ENCODE measurements at places on chromosomes 5 and 9.

GRCh38 chr5:28380167-28380566 is 1341.8 kb upstream of the CDH9 start:
- no peak for DNase-seq

- no peak for DNase-seq
These were observed 81.8 kb downstream of the FBXO38 start for GRCh38 chr5:148465381-148466235.

DNA sequence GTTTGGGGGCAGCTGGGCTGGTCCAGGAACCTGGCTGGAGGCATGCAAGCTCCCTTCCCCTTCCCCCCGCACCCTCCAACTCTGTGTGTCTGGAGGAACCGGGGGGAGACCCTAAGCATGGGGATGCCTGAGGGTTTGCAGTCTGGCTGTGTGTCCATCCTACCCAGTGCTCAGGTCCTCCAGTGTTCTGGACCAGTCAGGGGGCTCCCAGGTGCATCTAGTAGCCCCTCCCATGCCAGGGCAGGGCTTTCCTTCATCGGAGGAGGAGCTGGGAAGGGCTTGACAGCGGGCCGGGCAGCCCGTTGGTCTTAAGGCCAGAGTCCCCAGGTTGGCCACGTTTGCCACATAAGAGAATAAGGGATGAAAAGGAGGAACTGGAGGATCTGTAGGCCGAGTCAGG is 62.6 kb upstream of the IGFBPL1 start:
- DNase-seq: no peak

- DNase-seq: no peak
These were observed 30.4 kb downstream of the PRDM6 start for GRCh38 chr5:123119334-123119986.

- DNase-seq: no peak
These were observed 649 bp downstream of the STK10 start for GRCh38 chr5:172187118-172188032.

GRCh38 chr9:124239249-124240073 is 18.3 kb upstream of the NEK6 start:
- no peak for DNase-seq

DNA sequence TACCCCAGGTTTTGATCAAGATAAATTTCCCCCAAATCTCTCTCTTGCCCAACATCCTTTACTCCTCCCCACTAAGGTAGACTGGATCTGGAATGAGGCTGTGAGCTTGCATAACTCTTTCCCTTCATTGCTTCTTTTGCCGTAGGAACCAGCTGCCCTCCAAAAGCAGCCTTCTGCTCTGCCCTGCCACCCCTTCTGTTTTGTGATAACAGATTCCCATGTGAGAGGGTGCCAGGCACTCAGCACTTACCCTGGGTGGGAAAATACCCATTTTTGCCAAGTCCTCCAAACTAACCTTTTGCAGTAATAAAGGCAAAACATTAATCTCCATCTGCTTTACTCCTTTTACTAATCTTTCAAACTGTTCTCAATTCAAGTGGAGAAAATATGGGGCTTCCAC is 182.6 kb downstream of the ASTN2 start:
- no peak for DNase-seq

GRCh38 chr9:126756876-126757415 is 47.9 kb upstream of the ZBTB43 start:
- no peak for DNase-seq

DNA sequence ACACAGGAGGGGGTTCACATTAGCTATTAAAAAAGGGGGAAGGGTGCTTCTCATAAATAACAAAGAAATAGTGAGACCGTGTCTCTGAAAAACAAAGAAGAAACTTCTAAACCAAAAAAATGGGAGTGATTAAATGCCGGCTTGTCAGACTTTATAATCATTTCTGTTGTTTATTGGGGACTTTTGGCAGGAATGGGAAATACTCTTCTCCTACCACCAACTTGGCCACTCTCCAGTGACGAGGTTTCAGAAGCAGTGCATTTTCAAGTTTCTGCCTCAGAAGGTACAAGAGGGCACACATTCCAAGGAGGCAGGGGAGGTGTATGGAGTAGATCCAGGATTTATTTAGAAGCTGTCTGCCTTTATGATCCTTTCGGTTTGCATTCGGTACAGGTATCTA is 46.2 kb downstream of the LIX1 start:
- DNase-seq: no peak

DNA sequence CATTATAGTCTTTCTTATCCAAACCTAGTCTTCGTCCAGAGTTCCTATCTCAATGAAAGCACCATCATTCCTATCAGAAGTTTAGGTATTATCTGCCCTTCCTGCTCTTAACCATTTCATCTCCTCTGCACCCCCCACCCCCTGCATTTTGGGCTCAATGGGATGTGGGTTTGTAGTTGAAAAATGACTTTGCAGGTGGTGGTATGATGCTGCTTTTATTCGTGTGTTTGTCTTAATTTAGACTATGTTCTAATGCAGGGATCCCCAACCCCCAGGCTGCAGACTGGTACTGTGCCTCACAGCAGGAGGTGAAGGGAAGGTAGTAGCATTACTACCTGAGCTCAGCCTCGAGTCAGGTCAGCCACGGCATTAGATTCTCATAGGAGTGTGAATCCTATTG is 49.4 kb upstream of the ZNF608 start:
- no peak for DNase-seq

DNA sequence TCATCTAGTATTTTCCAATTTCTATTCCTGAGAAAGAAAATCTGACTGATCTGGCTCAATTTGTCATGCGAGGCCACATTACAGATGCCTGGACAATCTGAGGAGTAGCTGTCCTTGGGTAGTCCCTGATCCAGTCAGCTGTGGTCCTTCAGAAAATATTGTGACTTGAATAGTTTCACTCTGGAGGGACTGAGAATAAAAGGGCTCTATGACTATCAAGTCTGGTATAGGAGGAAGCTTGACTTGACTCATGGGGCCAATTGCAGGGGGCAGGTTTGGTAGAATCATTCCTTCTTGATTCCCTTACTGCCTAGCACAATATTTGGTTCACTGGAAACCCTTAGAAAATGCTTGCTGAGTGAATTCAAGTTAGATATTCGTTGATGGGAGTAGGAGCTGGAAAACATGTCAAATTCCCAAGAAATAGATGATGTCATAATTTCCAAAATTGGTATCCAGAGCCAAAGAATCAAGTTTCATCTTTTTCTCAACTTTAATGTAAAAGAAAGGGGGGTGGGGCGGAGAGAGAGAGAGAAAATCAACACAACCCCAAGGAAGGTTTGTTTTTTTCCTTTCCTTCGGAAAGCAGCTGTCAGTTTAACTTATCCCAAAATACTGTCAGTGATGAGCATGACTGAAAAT is 32.4 kb upstream of the STX17 start:
- no peak for DNase-seq

DNA sequence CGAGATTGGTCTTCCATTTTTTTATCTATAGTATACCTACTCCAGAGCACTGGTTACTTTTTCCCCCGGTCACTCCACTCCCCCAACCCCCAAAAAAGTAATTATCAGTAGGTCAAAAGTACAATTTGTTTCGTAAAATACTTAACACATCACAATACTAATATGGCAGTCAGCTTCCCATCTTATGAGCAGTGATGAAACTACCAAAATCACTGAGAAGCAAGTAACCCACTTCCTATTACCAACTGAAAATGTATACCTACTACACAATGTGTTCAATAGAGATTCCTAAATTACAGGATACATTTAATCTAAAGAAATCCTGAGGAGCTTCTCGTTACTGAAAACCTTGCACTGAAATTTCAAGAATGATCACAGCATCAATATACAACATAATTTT is 1.9 kb downstream of the CERT1 start:
- no peak for DNase-seq

GRCh38 chr9:135602789-135603481 is 36.4 kb downstream of the GLT6D1 start:
- no peak for DNase-seq

DNA sequence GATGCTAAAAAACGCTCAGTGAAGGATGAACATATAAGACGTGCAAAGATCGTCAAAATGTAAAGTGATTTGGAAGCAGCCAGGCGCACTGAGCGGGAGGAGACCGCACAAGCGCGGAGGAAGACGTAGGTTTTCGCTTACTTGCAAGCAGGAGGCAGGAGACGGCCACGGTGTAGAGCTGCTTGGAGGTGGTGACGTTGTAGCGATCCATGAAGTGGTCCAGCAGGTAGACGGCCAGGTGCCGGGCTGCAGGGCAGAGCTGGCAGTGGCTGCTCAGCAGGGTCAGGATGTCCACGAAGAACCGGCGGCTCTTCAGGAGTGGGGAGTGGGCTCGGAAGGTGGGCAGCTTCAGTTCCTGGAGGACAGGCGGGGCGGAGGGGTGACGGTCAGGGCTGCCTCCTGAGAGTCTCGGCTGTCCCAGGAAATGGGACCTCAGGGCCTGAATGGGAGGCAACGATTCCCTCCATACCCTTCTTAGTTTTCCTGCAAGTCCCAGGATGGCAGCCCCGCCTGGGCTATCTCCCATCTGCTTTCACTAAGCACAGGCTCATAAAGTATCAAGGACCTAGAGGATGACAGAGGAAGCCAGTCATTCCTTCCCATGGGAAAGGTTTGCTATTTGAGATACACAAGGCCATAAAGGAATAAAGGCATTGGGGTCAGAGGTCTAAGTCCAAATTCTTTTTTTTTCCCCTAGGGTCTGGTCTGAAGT is 31.8 kb downstream of the CCNJL start:
- no peak for DNase-seq

- DNase-seq: no peak
These were observed 77.7 kb downstream of the TMEM174 start for GRCh38 chr5:73250645-73251044.

DNA sequence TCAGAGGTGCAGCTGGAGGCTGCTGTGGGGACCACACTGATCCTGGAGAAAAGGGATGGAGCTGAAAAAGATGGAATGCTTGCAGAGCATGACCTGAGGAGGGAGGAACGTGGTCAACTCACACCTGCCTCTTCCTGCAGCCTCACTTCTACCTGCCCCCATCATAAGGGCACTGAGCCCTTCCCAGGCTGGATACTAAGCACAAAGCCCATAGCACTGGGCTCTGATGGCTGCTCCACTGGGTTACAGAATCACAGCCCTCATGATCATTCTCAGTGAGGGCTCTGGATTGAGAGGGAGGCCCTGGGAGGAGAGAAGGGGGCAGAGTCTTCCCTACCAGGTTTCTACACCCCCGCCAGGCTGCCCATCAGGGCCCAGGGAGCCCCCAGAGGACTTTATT is 5.9 kb upstream of the SLC6A7 start:
- DNase-seq: no peak

DNA sequence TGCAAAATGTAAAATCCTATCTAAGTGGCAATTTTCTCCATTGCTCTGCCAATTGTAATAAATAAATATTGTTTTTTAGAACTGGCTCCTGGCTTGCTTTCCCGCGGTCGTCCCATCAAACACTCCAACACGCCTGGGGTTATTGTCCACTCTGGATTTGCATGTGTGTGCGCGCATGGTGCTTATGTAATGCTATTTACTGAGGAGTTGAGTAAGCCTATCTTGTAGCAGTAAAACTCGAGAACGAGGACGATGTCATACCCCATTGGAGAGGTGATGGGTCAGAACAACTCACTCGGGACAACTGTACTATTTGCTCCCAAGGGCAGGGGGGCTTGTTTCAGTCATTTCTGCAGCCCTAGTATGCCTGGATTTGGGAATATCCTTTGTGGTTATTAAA is 220.9 kb downstream of the PAX5 start:
- DNase-seq: no peak

GRCh38 chr5:127331890-127332649 is 41.5 kb downstream of the MEGF10 start:
- DNase-seq: no peak

- DNase-seq: no peak
These were observed 38.6 kb downstream of the RANBP6 start for GRCh38 chr9:5976674-5977397.

DNA sequence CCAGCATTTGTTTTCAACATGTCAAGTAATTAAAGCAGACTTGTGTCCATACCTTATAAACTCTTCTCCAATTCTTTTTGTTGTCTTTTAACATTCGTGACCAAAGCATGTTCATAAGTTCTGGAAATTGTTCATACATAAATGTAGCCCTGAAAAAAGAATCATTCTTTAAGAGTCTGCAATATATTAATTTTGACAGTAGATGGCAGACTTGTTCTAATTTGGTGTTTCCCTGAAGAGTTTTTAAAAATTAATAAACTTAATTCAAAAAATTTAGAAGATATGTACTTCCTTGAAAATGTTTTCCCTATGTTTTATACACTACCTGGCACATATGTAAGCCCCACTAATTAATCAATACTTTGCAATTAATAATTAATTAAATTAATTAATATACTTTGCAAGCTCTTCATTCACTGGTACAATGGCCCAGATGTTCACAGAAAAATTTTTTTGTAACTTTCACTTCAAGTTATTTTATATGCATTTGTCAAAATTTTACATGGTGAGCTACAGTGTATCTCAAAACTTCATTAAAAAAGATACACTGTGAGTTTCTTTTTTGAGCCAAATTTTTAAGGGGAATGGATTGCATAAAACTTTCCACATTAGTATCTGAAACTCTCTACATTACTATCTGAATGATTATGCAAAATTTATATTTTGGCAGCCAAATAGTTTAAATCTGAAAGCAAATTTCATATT is 42.1 kb downstream of the CLINT1 start:
- no peak for DNase-seq

- no peak for DNase-seq
These were observed 162.6 kb upstream of the CDKN2B start for GRCh38 chr9:22171691-22172090.

DNA sequence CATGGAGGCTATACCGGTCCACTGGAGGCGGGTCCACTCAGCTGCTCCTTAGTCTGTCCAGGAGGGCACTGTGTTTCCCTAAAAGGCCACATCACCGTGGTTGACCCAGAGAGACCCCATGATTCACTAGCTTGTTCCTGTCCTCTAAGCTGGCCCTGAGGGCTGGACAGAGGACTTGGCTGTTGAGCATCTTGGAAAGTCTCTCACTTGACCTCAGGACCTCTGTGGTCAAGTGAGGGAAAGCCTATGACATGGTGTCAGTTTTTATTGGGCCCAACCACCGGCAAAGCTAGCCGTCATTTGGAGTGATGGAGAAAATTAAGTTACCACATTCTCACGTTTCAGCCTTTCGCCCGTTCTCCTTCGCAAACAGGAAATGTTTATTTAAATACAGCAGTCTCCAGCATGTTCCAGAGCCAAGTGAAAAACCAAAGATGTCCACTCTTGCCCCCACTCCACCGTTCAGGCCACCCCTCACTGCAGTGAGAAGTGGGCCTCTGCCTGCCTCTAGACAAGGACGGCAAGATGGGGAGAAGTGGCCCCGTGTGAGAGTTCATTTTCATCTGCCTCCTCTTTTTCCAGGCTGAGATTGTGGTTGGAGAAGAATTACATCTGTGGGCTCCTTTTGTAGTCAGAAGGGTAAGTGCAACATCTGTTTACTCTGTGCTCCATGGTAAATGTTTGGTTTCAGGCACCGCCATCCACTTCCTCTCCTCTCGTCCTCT is 4.4 kb downstream of the SLIT3 start:
- no peak for DNase-seq
